Naive thymus-derived CD8-positive, alpha-beta T cell (primary cell): ENCODE measurements at places on chromosomes 2 and 18.

DNA sequence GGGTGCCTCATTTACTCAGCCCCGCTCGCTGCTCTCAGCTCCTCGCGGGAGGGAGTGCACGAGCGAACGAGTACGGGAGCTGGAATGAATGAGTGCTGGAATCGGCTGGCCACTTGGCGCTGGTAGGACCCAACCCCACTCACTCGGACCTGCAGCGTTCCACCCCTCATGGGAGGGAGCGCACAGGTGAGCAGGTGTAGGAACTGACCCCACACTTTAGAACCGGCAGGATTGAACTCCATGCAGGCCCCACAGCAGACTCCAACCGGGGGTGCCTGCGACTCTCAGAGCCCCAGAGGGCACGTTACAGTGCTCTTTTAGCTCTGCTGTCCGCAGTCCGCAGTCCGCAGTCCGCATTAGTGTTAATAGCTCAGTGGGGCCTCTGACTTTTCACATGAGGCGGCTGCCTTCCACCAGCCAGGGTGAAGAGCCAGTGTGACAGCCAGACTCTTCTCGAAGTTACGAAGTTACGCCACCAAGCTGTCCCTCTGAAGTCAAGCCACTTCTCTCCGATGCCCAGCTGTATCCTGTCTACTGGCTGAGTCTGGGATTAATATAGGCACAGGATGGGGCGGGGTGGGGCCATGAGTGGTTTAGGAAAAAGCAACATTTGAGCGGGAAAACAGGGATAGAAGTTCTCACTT is 102.7 kb upstream of the ARHGAP15 start:
- no peak for DNase-seq

DNA sequence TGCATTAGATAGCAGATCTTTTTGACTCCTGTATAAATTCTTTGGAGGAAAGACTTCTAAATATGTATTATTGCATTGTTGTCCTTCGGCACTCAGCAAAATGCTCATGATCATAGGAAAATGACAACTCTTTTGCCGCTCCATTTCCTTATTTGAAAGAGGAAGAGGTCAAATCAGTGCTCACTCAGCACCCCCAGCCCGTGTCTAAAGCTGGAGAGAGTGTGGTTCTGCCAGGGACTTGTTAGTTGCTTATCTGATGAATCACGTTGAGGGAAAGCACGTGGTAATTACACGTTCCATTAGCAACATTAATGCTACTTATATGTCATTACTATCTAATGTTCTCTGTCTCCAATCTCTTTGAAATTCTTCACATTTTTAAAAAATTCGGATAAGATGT is 46.0 kb upstream of the MBP start:
- DNase-seq, result no peak

DNA sequence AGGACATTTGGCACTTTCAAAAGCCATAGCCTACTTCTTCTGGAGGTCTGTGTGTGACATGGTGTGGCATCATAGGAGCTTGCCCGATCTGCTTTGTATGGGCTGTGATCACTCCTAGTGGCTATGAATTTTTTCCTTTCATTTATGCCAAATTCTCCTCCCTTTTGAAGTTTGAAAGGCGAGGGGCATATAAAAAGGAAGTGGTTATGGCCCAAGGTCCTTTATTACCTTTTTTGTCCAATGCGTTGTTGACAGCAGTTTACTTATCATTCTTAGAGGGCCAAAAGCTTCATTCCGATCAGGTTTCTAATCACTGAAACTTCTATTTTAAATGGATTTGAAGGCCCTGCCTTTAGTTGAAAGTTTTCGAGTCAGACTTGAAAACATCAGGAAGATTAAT is 224.3 kb upstream of the FOSL2 start:
- DNase-seq, result no peak

GRCh38 chr2:191318037-191318728 is 73.0 kb downstream of the MYO1B start:
- no peak for DNase-seq

DNA sequence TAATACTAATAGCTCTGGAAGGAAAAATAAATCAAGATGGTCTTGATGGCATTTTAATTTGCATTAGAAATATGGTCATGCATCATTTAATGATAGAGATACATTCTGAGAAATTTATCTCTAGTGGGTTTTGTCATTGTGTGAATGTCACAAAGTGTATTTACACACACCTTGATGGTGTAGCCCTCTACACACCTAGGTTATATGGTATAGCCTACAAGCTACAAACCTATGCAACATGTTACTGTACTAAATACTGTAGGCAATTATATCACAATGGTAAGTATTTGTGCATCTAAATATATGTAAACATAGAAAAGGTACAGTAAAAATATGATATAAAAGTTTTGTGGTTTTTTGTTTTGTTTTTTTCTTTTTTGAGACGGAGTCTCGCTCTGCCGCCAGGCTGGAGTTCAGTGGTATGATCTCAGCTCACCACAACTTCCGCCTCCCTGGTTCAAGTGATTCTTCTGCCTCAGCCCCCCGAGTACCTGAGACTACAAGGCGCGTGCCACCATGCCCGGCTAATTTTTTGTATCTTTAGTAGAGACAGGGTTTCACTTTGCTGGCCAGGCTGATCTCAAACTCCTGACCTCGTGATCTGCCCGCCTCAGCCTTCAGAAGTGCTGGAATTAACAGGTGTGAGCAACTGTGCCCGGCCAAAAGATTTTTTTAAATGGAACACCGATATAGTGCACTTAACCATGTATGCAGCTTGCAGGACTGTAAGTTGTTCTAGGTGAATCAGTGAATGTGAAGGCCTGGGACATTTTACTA is 83.7 kb upstream of the UBXN4 start:
- DNase-seq, result peak; percentile 74

DNA sequence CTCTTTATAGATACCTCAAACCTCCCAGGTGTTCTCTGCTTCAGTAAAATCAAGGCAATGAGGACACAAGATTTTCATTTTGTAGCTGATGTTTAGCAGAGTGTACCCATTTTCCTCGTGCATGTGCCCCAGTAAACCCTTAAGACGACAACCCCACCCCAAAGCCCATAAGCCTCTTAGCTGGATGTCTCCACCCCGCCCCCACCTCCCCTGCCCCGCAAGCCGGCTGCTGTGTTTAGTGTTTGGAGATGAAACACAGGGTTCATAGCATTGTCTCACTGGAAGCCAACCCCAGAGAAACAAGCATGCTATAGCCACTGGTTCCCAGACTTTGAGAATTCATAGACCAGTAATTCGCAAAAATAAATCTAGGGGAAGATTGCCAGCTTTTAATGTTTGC is 5.8 kb upstream of the SAG start:
- DNase-seq, result no peak
